Immature natural killer cell (primary cell): ENCODE measurements at places on chromosomes 6 and 20. TPM values are rescaled to one million over a fixed set of nuclear protein-coding genes. Genes with fewer than 3 reads are reported as not detected.

DNA sequence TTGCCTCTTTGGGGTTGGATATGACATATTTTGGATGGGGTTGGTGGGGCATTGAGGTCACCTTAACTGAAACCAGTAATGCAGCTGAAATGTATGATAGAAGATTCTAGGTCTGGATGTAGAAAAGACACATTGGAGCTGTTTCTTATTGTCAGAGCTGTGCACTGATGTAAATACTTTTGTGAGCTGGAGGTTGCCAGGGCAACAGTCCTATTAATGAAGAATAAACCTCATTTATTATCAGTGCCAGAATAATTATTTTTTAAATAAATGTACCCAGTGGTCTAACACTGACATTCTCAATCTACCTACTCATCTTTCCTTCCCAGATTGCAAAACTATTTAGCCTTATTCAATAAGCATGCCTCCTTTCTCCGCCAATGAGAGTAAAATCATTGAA lies 57.0 kb downstream of the CAP2 start:
- DNase-seq, result no peak

DNAH8 gene
- not detected for polyA plus RNA-seq

- no peak for DNase-seq
Measured at GRCh38 chr6:137904822-137905617, 38.0 kb downstream of the TNFAIP3 start.

SIRPA gene
- polyA plus RNA-seq, result 0.39 TPM

AIF1 gene
- polyA plus RNA-seq, result 44.1 TPM

NDUFAF4 gene
- 56.6 TPM for polyA plus RNA-seq

GRCh38 chr6:31769684-31770371 lies 7.3 kb downstream of the VWA7 start:
- peak; percentile 83 for DNase-seq

DNA sequence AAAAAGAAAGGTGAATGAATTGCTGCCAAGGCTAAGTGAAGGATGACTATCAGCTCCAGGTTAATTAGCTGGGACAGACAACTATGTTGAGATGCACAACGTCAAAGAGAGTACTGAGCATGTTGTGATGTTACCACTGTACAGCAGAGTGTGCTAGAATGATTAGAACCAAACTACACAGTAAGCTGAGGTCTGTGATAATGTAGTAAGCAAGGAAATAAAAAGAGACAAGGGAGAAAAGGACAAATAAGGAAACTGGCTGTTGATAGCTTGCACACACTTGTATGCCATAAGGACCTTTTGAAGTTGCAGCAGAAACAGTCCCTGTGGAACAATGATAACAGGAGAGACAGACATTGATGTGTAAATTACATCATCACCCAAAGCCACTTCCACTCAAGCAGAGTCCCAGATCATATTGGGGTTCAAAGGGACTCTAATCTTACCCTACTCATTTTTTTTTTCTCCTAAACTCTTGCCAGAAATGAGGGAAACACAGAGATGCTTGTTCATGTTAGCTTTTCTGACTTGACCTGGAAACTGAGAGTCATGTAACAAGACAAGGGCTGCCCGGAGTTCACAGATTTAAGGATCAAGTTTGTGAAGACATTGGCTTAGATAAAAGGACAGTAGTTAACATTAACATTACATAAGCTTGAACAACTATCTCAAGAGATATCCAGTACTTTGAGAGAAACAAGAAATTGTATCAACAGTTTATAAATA lies 189.9 kb downstream of the CENPW start:
- no peak for DNase-seq

- no peak for DNase-seq
Measured at GRCh38 chr20:4170621-4171537, 155.5 kb upstream of the RNF24 start.

DNA sequence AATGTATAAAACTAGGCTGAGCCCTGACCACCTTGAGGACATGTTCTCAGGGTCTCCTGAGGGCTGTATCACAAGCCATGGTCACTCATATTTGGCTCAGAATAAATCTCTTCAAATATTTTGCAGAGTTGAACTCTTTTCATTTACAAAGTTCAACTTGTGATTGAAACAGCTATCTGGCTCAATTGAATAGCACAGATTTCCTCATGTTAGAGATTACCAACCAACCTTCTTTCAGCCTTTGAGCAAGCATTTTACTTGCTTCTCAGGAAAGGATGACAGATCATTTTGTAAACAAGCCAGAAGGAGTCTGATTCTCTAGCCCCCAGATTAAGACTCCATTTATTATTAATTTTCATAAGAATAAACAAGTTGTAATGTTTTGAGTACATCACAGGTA lies 111.0 kb upstream of the DOK5 start:
- no peak for DNase-seq

MOG gene
- polyA plus RNA-seq, result not detected

GRCh38 chr20:63682384-63683139 lies 13.9 kb upstream of the TNFRSF6B start:
- DNase-seq, result no peak

DNA sequence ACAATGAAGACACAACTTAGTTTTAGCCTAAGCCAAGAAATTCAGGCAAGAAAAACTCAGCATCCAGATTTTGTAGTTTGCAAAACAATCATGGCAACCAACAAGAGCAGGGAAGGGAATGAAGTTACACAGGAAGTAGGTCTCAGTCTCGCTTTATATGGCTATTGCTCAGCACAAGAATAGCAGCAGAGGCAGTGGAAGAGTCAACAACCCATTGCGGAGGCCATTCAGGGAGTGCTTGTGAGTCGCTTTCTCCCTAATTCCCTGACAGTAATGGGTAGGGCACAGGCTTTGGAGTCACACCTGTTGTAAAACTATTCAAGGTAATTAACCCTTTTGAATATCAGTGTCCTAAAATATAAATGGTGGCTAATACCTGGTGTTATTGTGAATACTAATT lies 238.5 kb downstream of the HDGFL1 start:
- DNase-seq, result no peak

DNA sequence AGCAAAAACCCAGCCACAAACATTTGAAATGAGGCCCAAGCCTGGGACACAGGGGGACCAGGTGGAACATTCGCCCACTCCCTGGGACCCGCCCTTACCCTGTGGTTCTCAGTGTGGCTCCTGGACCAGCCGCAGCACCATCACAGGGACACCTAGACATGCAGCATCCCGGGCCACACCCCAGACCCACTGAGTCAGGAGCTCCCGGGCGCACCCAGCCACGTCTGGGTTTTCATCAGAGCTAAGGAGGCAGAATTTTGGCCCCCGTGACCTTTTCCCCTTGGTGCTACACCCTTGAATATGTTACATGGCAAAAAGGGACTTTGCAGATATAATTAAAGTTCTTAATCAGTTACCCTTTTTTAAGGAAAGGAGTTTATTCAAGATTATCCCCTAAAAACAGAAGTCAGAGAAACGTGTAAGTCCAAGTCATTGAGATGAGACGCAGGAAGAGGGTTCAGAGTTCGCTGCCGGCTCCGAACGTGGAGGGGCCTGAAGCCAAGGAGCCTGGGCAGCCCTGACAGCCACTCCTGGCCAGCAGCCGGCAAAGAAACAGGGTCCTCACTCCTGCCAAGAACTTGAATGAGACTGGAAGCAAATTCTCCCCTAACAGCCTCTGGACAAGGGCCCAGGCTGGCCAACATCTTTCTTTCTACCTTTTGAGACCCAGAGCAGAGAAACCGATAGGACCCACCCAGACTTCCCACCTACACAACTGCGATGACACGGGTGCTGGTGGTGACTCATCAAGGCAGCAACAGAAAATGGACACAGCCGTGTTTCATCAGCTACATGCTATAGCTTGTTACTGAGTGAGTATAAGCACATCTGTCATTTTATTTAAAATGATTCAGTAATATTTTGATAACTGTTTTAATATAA lies 25.3 kb downstream of the BFSP1 start:
- peak; percentile 64 for DNase-seq

CYP21A2 gene
- not detected for polyA plus RNA-seq

- DNase-seq, result no peak
Measured at GRCh38 chr20:22719167-22719591, 134.8 kb upstream of the FOXA2 start.

WDR27 gene
- polyA plus RNA-seq, result 5.1 TPM

WFDC2 gene
- polyA plus RNA-seq, result not detected
